ENCODE measurements at places on chromosomes 1 and 21.
A peak's percentile ranks its signal among the peaks of the same experiment; 100 is the strongest.

DNA sequence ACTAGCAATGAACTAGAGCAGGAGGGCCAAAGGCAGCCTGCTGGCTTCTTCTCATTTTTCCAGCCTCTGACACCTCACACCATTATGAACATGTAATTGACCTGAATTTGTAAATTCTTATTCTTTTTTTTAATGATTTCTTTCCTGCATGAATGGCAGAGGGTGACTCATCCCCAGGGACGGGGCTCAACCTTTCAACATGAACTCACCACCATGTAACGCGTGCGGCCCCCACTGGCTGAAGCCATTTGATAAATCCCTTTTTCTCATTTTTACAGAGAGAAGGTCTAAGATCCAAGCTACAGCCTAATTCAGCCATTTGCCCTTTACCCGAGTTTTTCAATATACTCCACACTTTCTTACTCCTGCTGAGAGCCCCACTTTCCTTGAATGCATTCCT lies 9.3 kb upstream of the ETS2 start:
- no peak for DNase-seq

- DNase-seq = no peak
Measured at GRCh38 chr1:100860397-100860991, 34.1 kb downstream of the EXTL2 start.

GRCh38 chr1:24426744-24427544 lies 11.3 kb downstream of the NIPAL3 start:
- DNase-seq = no peak

- DNase-seq = peak; percentile 2
Measured at GRCh38 chr1:228021355-228022030, 14.7 kb downstream of the WNT3A start.

DNA sequence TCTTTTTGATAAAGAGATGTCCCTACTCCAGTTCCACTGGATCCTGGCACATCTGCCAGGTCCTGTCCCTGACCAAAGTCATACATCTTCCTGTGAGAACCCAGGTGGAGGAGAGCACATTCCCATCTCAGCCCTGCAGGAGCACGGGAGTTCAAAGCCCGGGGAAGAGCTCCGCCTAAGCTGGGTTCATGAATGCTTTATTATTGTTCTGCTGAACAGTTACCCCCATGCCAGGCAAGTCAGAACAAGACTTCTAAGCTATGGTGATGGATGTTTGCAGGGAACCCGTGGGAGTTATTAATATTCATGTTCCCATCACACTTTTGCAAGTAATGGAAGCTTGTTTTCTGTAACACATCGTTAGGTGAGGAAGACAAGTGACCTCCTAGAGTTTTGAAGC lies 62.9 kb downstream of the SEC16B start:
- no peak for DNase-seq

- no peak for DNase-seq
Measured at GRCh38 chr1:10225573-10225972, 15.2 kb downstream of the KIF1B start.

DNA sequence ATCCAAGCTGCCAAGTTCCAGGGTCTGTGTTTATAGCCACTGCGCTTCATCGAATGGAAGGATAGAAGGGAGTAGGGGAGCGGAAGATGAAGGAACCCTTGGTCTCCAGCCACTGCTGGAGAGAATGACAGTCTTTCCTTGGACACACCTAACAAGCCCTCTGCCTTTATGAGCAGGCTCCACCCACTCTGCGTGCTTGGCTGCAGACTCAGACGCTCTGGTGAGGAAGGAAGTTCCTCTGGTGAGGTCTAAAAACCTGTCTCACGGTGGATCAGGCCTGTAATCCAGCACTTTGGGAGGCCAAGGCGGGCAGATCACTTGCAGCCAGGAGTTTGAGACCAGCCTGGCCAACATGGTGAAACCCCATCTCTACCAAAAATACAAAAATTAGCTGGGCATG lies 55.4 kb downstream of the MATN1 start:
- no peak for DNase-seq

GRCh38 chr1:15975358-15975804 lies 520 bp downstream of the ZBTB17 start:
- DNase-seq = no peak

- DNase-seq = no peak
Measured at GRCh38 chr21:17784604-17785402, 34.4 kb downstream of the C21orf91 start.

DNA sequence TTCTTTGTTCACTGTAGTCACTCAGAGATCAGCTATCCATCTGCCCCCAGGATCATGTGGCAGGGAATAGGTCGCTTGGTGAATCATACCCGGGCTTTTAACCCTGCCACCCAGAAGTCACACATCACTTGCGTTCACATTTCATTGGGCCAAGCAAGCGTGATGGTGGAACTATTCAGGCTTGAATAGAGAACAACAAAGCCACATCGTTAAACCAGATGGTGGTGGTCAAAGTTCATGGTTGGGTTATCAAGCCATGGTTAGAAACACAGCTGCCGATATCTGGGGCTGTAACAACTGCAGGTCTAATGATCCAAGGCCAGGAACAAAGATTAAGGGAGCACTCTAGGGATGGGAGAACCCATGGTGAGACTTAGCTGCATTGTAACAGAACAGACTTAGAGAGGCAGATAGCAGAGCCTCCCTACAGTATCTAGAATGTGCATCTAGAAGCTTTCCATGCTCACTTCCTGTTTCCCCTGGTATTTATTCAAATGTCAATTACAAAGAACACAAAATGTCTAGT lies 40.0 kb upstream of the PTPRC start:
- no peak for DNase-seq

DNA sequence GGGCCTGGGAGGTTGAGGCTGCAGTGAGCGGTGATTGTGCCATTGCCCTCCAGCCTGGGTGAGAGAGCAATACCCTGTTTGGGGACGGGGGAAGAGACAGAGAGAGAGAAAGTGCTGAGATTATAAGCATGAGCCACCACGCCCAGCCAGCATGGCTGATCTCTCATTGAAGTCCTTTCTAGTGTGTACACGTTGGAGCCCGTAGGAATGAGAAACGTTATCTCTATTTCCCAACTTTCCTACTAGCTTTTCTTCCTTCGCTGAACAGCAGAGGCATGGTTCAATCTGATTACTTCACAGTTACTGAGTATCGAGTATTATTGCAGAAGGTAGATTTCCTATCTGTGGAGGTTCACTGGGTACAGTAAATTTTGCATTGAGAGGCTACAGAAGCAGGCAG lies 4.5 kb downstream of the PEX14 start:
- DNase-seq = no peak

GRCh38 chr1:51372561-51372960 lies 42.2 kb upstream of the TTC39A start:
- no peak for DNase-seq

DNA sequence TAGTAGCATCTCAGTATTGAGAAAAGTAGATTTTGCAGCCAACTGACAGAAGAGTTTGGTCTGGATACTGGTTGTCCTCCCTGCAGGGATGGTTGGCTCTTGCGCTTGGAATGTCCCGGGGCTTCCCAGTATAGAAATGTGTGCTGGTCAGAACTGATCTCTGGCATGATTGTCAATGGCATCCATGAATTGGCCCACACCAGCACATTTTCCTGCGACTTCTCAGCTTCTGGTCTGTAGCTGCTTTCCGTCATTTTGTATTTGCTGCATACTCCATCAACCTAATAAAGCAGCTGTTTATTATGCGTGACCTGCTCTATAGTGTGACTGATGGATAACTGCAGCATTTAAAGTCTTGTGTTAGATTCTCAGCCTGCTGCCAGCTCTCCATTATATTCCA lies 203.7 kb downstream of the S1PR1 start:
- DNase-seq = no peak

GRCh38 chr1:213685992-213686582 lies 301.7 kb upstream of the PROX1 start:
- no peak for DNase-seq

DNA sequence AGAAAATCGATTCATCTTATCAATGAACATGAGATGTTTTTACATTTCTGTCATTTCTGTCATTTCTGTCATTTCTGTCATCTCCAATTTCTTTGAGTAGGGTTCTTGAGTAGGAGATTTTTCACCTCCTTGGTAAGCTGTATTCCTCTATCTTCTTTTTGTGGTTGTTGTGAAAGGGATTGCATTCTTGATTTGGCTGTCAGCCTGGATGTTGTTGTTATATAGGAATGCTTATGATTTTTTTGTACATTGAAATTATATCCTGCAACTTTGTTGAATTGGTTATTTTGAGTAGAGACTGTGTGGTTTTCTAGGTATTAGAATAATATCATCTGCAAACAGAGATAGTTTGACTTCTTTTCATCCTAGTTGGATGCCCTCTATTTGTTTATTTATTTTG lies 1233.7 kb downstream of the PLA2G4A start:
- DNase-seq = no peak

- DNase-seq = no peak
Measured at GRCh38 chr1:147046189-147046862, 108.2 kb downstream of the NBPF12 start.

DNA sequence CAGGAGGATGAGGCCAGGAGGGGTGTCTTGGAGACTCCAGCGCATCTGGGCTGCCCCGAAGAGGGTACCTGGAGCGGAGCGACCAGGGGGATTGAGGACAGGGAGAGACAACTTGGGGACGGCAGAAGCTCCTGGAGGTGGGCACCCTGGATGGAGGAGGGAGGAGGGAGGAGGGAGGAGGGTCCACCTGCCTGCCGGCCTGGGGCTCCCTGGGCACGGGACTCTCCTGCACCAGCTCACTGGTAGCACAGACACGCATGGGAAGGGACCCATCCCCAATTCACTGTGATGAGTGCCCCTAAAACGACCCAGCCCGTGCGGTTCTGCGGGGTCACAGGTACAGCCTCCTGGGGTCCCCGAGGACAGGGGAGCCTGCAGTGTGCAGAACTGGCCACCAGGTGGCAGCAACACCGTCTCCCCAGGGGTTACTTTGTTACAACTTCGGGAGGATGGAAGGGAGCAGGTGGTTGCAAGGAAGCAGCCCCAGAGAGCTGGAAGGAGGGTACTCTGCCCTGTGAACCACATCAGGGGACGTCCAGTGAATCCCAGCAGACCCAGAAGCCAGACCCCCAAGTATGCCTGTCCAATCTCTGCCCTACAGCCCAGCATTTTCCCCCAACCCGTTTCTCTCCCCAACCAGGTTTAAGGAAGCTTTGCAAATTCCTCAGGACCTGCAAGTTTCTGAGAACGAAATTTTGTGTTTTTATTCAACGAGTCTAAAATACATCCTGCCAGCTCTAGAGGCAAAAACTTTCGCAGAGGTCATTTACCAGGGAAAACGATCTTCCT lies 482.4 kb downstream of the NPHP4 start:
- DNase-seq = peak; percentile 80

DNA sequence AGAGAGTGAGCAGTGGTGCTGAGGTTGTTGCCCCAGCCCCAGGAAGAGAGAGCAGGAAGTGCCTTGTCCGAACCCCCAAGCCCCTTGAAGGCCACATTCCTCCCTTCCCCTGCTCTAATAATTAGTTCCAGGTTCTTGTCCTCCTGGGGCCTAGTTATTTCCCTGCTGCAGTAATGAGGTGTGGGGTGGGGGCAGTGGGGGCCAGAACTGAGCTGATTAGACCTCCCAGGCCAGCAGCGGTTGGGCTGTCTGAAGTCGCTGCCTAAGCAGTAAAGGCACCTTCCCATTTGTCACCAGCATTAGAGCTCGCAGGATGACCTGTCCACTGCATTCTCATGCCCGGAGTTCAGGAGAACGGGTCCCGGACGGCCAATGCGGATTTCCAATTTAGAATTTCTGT lies 186.5 kb upstream of the CSF3R start:
- DNase-seq = no peak

GRCh38 chr1:168636642-168637111 lies 60.3 kb downstream of the XCL1 start:
- DNase-seq = no peak

- no peak for DNase-seq
Measured at GRCh38 chr21:42526379-42526727, 12.7 kb downstream of the SLC37A1 start.

GRCh38 chr1:27615346-27616192 lies 11.6 kb upstream of the AHDC1 start:
- no peak for DNase-seq

DNA sequence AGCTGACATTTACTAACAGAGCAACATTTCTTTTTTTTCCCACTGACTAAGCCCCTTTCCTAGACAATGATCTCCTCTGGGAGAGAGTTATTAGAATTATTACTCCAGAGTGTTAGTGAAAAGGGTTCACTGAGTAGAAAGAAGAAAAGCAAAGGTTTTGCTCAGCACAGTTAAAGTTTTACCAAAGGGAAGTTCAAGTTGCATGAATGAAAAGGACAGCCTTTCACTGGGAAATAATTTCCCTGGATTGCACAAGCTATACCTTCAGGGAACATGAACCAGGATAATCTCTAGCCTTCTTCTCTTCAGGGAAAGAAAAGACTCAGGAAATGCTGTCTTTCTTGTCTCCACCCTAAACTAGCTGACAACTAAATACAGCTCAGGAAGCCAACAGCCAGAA lies 71.4 kb upstream of the ESRRG start:
- DNase-seq = no peak

DNA sequence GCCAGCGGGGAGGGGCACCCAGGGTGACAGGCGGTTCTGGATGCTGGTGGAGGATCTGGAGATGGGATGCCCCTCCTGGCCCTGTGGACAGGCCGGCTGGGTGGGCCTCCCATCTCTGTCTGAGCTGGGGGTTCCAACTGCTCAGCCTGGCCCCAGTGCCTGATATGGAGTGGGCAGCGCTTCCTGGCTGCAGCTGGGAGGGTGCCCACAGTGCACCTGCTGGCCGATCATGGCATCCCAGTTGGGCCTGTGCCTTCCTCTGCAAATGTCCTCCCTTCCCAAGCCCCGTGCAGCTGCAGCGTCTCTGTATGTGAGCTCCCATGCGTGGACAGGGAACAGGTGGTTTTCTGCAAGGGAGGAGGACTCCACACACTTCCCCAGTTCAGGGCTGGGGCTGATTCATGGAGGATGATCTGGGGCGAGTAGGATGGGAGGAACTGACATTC lies 2.1 kb downstream of the PFKL start:
- no peak for DNase-seq

DNA sequence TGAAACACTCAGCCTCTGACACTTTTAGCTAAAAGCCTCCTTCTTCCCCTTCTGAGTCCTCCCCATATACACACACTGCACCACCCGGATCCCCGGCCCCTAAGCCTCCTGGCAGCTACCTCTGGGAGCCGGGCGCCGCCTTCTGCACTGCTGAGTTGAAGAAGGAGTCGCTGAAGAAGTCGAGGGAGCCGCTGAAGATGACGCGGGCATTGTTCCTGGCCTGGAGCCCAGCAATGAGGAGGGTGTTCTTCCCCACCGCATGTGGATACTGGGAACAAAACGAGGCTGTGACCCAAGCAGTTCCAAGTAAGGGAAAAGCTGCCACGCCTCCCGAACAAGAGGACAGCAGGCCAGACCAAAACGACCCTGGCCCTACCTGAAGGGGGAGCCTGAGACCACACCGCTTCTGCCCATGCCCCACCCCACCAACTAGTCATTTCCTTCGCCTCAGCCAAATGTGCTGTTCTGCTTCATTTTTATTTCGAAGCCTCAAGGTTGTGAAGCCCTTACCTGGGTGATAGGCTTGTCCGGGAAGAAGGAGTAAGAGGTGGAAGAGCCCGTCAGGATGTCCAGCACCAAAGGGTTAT lies 7.0 kb downstream of the DDOST start:
- no peak for DNase-seq

GRCh38 chr1:10672343-10673050 lies 123.9 kb downstream of the CASZ1 start:
- DNase-seq = no peak

GRCh38 chr1:180382326-180383115 lies 119.9 kb downstream of the ACBD6 start:
- DNase-seq = no peak
